Occipital lobe (tissue), 3 donors: ENCODE measurements at places on chromosomes 6 and 20.

- DNase-seq = no peak
Observed at GRCh38 chr6:113402544-113402943, 454.6 kb upstream of the MARCKS start.

DNA sequence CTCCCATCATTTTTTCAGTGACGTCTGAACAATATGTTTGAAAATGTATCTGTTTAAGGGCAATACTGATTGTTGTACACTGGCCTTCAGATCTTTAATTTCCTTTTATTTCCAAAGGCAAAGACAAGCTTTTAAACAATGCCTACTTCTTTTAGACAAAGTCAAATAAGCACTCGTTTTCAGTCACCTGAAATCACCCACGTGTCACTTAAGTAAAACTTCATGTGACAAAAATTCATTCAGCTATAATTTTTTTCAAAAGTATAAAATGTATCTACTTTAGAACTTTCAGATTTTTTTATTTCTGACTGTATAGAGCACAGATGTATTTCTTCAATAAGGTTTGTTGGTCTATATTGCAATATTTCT, 113.5 kb upstream of the BEND6 start:
- no peak for DNase-seq

DNA sequence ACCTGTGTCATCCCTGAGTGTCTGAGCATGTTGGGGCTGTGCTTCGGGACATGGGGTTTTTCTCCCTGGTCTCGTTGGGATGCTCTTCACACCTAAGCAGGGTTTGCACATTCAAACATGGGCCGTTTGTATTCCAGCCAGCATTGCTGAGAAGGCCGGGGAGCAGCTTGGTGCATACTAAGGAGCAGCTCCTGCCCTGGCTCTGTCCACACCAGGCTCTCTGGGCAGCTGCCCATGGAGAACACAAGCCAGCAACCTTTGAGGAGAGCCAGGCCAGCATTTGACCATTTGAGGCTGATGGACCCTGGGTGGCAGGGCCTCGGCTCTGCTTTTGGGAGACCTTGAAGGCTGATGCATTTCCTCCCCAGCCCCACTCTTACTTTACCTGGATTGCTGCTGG, 92.1 kb downstream of the PHACTR3 start:
- no peak for DNase-seq

GRCh38 chr20:51366155-51366886, 176.2 kb downstream of the NFATC2 start:
- DNase-seq = no peak

DNA sequence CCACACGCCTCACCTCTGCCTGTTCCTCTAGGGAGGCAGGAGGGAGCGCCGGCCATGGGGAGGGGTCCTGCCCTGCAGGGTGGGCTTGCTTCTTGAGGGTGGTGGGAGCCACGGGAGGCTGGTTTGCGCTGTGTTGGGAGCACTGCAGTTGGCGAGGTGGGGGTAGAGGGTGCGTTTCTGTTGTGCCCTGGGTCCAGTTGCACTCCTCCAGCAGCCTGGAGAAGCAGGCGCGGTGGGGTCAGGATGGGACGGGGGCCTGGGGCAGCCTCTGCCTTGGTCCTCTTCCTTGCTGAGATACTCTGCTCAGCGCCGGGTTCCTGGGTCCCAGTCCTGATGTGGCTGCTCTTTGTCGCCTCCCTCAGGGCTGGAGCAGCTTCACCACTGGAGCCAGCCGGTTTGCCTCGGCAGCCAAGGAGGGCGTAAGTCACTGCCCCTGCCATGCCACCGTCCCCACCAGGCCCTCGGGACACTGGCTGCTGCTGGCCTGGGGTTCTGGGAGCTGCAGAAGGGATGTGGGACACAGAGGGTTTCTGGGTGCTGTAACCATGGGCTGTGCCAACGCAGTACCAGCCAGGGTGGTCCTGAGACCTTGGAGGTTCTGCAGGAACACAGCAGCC, 8.4 kb downstream of the ARFGAP1 start:
- no peak for DNase-seq

GRCh38 chr6:149856256-149856994, 7.7 kb downstream of the LRP11 start:
- no peak for DNase-seq

DNA sequence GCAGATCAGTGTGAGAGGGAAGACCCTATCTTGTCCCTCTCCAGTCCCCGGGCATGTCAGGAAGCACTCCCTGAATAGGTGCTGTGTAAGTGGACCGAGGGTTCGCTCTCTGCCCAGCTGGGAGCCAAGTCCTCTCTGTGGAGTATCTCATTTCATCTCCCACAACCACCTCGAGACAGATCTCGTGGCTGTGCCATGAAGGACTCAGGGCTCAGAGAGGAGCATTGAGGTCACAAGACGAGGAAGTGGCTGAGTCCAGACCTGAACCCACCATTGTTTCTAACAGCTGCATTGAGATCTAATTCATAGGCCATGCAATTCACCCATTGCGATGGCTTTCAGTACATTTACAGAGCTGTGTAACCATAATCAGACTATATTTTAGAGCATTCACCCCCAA, 34.7 kb upstream of the STX16 start:
- no peak for DNase-seq

DNA sequence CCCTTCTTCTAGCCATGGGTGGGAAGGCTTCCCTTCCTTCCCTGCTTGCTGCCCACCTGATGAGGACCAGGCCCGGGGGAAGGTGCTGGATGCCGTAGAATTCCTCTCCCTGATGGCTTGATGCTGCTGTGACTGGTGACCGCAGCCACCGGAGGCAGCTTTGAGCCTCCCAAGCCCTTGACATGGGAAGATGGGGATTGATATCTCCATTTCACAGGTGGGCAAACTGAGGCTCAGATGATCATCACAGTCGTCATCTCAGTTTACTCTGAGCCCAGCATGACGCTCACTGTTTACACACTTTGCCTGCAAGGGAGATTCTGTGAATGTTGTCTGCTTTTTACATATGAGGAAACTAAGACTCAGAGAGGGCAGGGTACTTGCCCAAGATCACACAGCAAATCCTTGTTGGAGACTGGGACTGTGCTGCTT, 43.9 kb downstream of the SRC start:
- no peak for DNase-seq

- no peak for DNase-seq
Observed at GRCh38 chr6:129748212-129748900, 38.4 kb upstream of the ARHGAP18 start.

- DNase-seq = peak; percentile 20
Observed at GRCh38 chr20:31608251-31608945, 3.3 kb downstream of the ID1 start.

DNA sequence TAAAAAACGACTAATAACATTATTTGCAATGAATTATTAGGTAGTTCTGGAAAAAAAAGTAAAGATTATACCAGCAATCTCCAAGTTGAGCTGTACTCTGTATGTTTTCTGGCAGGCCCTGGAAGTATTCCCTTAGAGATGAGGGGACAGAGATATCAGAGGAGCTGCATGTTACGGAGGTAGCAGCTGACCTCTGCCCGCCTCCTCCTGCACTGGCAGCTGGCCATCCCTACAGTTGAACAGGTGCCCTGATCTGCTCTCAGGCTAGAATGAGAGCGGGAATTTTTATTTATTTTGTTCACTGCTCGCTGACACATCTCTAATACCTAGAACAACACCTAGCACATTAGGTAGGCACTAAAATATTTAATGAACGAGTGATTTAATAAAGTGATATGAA, 23.1 kb downstream of the FBXL4 start:
- no peak for DNase-seq

GRCh38 chr6:95364016-95364604, 213.2 kb upstream of the MANEA start:
- DNase-seq = no peak

- no peak for DNase-seq
Observed at GRCh38 chr6:4319981-4320683, 184.8 kb upstream of the ECI2 start.
